ENCODE measurements at places on chromosomes 11 and 22.

DNA sequence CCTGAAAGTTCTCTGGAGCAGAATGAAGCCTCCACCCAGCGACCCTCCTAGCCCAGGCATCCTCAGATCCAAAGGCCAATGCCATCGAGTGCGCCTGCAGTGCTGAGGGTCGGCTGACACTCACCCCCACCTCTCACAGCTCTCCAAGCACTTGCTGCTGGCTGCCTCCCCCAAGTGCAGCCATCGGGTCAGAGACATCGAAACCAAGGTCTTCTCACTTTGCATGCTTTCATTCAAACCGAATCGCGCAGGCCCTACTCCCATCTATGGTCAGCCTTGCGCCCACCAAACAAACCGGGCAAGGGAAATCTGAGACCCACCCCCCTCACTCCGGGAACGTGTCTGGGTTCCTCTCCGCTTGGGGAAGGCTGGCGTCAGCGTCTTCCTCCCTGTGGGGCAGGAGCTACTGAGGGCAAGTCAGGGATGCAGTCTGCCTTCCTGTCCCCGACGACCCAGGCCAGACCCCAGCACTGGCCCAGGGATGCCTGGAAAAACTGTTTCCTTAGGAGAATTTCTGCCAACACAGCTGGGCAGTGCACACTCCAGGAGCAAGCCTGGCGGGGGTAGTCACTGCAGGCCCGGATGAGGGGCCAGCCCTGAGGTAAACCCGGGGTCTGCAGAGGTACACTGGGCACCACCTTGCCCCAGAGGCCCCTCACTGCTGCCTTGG, 7.0 kb downstream of the WNT7B start:
- no peak for DNase-seq

- DNase-seq, result no peak
Observed at GRCh38 chr11:6203327-6203726, 2.0 kb upstream of the C11orf42 start.

GRCh38 chr11:96865020-96865419, 475.2 kb downstream of the JRKL start:
- DNase-seq, result no peak

DNA sequence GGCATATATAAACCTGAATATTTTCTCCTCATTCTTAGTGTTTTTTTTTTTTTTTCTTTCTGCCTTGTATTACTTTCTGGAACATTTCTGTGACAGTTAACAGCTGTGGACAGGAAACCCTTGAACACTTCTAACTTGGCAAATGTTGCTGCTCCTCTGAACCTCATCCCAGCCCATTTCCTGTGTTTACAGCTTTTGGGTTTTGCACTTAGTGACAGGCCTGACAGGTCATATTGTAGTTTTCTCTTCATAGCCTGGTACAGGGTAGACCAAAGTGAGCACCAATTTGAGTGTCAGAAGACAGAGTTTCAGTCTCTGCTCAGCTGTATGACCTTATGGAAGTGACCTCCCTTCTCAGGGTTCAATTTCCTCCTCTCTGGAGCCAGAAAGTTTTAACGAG, 91.6 kb downstream of the STIM1 start:
- peak; percentile 50 for DNase-seq

- no peak for DNase-seq
Observed at GRCh38 chr22:38758276-38758945, 2.6 kb upstream of the SUN2 start.

DNA sequence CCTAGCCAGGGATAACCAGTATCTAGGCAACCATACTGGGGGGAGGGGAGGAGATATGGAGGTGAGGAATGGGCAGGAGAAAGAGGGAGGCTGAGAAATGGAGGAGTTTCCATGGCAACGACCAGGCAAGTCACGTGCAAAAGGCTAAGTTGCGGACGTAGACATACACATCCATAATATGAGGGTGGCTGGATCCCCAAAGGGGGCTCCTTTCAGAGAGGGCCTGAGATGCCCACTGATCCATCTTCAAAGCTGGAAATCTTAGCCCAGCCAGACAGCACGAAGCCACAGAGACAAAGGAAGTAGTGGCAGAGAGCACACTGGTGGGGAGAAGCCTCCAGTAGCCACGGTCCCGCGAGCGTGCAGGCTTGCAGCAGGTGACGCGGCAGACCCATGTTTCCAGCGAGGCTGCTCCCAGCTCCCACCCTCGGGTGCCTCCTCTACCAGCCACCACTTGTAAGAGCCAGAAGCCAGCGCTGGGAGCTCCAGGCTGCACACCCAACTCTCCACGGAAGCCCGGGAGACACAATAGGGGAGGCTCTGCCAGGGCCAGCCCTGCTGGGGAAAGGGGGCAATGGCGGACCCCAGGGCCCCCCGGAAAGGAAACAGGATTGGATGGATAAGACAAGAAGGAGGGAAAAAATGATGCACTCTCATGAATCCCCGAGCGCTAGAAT, 938 bp downstream of the FXYD6 start:
- no peak for DNase-seq

DNA sequence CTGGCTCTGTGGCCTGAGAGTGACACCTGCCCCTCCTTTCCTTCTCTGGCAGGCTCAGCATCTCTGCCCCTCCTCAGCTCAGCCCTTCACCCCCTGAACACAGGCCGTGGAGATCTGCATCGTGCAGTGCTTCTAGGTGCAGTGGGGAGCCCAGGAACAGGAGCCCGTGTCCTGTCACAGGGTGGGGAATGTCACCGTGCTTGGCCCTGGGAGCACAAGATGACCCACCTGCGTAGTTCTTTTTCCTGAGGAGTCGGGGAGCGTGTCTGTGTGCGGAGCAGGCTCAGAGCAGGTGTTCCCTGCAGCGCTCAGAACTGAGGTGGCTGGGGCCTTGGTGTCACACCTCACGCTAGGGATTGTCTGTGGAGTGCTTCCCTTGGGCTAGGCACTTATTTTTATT, 10.6 kb downstream of the TBC1D22A start:
- DNase-seq, result no peak

DNA sequence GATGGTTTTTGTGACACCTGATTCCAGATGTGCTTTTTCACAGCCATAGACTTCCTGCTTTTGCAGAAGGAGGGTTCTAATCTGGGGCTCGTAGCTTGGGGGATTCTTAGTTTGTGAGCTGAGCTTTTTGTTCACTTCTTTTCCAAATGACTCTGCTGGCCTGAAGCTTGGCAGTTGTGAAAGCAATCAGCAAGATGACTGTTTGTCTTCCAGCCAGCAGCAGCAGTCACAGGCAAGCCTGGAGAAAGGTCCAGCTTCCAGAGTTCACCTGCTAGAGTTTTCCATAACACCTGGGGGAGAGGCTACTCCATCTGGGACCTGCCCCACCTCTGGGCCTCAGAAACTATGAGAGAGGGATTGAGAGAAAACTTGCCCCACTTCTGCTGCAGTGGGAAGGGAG, 4.1 kb downstream of the MARK2 start:
- no peak for DNase-seq

DNA sequence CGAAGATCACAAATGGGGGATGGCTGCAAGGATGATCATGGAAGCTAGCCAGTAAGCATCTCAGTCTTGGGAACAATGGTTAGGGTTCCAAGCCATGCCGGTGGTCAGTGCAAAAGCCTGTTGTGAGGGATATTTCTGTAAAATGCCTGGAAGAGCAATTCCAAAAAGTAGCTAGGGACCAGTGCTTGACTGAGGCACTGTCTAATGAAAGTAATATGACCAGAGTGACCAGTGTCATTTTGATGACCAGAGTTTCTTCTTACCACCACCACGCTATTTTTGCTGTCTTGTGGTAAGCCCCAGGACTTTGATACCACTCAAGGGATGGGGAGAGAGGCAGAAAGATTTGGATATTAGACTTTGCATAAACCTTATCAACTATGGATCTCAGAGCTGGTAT, 18.4 kb downstream of the GDPD4 start:
- DNase-seq, result no peak

GRCh38 chr11:1548221-1549070, 23.6 kb downstream of the DUSP8 start:
- no peak for DNase-seq

DNA sequence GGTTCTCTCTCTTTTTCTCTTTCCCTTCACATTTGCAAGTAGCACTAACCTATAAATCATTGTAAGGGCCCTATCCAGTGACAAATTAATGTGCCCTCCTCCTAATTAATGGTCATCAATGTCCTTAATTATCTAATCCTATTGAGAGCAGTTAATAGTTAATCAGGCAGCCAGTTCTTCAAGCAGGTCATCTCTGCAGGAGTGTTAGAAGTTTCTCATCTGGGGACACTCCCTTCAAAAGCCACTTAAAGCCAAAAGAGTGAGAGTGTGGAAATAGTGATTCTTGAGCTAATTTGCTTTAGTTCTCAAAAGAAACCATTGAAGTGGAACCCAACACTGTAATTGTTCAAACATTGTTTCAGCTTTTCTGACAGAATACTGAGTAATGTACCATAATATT, 141.6 kb downstream of the ELP4 start:
- no peak for DNase-seq

- no peak for DNase-seq
Observed at GRCh38 chr11:16280256-16280682, 76.1 kb downstream of the SOX6 start.

GRCh38 chr11:38384568-38384967, 1786.5 kb upstream of the RAG2 start:
- no peak for DNase-seq
